ENCODE measurements at places on chromosomes 7 and 10.
A peak's percentile ranks its signal among the peaks of the same experiment; 100 is the strongest.

GRCh38 chr7:25851332-25852210 is 300.4 kb upstream of the NFE2L3 start:
- peaks cover 29% of the 10 kb centered on the region for H3K27me3 ChIP-seq
- DNase-seq, result peak; percentile 57
- no peak overlapping the region for H3K4me3 ChIP-seq
- H3K4me1 ChIP-seq, result no peaks in the 10 kb centered on the region

- no peak overlapping the region for H3K27ac ChIP-seq
- DNase-seq, result no peak
- no peak overlapping the region for H3K4me3 ChIP-seq
These were observed 22.6 kb upstream of the KBTBD2 start for GRCh38 chr7:32914184-32914583.

- no peak overlapping the region for H3K27ac ChIP-seq
- H3K4me1 ChIP-seq, result no peaks in the 10 kb centered on the region
- DNase-seq, result no peak
- peaks cover 2% of the 10 kb centered on the region for H3K27me3 ChIP-seq
- no peak overlapping the region for H3K4me3 ChIP-seq
- H3K36me3 ChIP-seq, result no peaks in the 10 kb centered on the region
These were observed 108.3 kb downstream of the ANK3 start for GRCh38 chr10:60281331-60281730.

DNA sequence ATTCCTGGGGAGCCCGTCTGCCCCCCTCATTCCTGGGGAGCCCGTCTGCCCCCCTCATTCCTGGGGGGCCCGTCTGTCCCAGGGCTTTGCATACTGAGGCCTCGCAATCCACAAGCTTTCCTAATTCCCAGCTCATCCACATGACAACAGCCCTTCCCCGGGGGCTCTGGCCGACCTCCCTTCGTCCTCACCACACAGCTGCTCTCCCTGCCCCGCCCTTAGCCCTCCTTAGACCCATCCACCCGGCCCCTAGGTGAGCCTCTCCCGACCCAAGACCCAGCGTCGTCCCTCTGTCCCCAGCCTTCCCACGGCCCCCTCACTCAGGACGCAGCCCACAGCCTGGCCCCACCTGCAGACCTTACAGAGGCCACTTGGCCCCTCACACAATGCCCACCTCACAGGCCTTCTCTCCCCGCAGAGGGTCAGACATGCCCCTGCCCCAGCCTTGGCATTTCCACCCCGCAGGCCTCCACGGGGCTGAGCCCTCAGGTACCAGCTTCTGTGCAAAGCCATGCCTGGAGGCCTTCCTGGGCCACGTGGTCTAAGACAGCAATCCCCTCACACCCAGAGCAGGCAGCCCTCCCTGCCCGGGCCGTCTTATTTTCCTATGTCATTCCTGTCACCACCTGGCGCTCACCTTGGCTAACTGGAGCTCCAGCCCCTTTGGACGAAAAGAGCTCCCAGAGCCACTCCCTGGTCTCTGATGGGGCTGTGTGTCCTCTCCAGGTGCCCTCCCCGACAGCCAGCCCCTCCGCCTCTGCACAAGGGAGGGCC is 3.5 kb upstream of the FAM20C start:
- H3K27ac ChIP-seq, result no peak overlapping the region
- H3K36me3 ChIP-seq, result no peaks in the 10 kb centered on the region
- no peak overlapping the region for H3K4me3 ChIP-seq
- peaks cover 4% of the 10 kb centered on the region for H3K27me3 ChIP-seq
- no peaks in the 10 kb centered on the region for H3K4me1 ChIP-seq

DNA sequence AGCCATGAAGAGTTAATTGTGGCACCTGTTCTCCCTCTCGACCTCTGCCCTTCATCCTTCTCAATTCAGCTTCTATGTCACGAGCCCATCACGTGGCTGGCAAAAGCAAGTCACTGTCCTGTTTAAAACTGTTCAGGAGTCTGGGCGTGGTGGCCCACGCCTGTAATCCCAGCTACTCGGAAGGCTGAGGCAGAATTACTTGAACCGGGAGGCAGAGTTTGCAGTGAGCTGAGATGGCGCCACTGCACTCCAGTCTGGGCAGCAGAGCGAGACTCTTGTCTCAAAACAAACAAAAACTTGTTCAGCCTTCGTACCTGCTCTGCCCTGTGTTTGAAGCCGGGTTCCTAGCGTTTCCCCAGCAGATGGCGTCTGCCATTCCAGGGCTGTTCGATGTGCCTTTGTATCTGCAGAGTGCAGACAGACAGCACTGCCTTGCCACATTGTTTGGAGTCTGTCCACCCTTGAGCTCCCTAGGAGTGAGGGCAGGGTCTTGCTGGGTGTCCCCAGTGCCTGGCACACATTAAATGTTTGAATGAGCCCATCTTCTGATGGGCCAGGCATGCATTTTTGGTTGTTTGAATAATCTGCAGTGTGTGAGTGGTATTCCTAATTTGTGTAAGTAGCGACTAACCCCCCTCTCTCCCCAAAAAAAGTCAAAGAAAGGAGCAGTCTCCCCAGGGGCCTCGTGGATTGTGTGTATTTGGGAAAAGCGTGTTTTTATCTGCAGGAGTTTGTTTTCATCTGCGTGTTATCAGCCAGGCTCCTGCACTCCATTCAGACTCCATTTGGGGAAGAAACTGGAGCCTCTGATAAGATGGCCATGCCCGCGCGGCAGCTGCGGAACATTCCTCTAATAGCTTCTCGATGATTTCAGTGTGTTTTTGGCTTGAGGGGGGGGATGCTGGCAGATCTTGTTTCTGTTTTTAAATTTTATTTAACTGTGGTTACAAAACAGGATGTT is 61.2 kb downstream of the DNAJB6 start:
- H3K4me1 ChIP-seq, result no peaks in the 10 kb centered on the region
- no peak overlapping the region for H3K27ac ChIP-seq
- DNase-seq, result no peak
- H3K27me3 ChIP-seq, result no peaks in the 10 kb centered on the region
- H3K4me3 ChIP-seq, result no peak overlapping the region
- H3K36me3 ChIP-seq, result peaks cover 84% of the 10 kb centered on the region

DNA sequence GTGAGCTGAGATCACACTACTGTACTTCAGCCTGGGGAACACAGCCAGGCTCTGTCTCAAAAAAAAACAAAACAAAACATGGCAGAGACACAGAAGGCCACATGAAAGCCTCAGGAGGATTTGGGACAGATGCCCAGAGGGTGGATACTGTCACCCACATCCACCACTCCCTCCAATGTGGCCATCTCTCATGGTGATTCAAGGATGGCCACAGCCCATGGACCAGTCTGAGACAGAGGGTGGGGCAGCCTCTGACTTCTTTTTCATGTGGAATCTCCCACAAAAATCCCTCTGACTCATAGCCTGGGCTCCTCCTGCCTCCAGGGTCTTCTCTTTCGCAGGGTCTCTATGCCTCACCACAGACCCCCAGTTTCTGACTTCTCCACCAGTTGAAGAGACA is 59.0 kb upstream of the GTF2I start:
- H3K36me3 ChIP-seq, result peaks cover 16% of the 10 kb centered on the region
- no peak overlapping the region for H3K4me3 ChIP-seq
- DNase-seq, result no peak
- no peak overlapping the region for H3K27ac ChIP-seq
- no peaks in the 10 kb centered on the region for H3K27me3 ChIP-seq

- no peak for DNase-seq
- H3K4me3 ChIP-seq, result no peak overlapping the region
- no peaks in the 10 kb centered on the region for H3K4me1 ChIP-seq
- H3K36me3 ChIP-seq, result no peaks in the 10 kb centered on the region
- no peaks in the 10 kb centered on the region for H3K27me3 ChIP-seq
- no peak overlapping the region for H3K27ac ChIP-seq
These were observed 181.3 kb upstream of the PRPS1L1 start for GRCh38 chr7:18208921-18209320.

DNA sequence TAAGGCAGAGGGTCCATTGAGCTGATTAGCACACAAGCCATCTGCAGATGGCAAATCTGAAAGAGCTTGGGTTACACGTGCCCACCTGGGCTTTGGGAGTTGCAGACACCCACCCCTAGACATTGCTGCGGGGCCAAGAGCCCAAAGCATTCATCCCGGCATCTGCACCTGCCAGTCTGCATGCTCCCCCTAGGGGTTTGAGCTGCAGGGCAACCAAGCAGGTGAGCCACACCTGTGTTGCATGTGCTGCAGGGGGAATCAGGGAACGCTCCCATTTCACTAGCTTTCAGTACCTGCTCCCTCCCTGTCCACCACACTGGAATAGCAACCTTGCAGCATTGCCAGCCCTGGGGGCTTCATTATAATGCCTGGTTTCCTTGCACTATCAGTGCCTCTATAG is 21.1 kb downstream of the C7orf33 start:
- no peaks in the 10 kb centered on the region for H3K36me3 ChIP-seq
- H3K4me3 ChIP-seq, result no peak overlapping the region
- no peaks in the 10 kb centered on the region for H3K4me1 ChIP-seq
- H3K27ac ChIP-seq, result no peak overlapping the region

DNA sequence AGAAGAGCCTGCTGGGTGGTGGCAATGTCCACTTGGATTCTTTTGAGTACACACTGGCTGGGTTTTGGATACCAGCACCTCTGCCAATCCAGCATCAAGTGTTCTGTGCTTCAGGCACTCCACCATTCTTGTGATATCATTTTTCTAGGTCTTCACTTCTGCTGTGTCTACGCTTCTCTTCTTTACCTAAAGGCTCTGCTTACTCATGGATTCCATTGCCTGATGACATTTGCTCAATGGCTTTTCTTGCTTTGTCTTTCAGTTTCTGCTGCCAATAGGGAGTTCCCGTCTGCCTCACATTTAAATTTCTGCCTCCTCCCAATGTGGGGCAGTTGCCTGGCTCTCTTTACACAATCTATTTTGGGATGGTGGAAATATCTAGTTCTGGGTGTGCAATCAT is 12.7 kb upstream of the PAPSS2 start:
- no peak for DNase-seq
- H3K4me3 ChIP-seq, result no peak overlapping the region
- H3K27me3 ChIP-seq, result peaks cover 3% of the 10 kb centered on the region
- H3K36me3 ChIP-seq, result no peaks in the 10 kb centered on the region
- no peaks in the 10 kb centered on the region for H3K4me1 ChIP-seq
- H3K27ac ChIP-seq, result no peak overlapping the region

- no peak for DNase-seq
- no peaks in the 10 kb centered on the region for H3K36me3 ChIP-seq
- H3K4me3 ChIP-seq, result no peak overlapping the region
These were observed 65.2 kb upstream of the EMX2 start for GRCh38 chr10:117477211-117477947.

DNA sequence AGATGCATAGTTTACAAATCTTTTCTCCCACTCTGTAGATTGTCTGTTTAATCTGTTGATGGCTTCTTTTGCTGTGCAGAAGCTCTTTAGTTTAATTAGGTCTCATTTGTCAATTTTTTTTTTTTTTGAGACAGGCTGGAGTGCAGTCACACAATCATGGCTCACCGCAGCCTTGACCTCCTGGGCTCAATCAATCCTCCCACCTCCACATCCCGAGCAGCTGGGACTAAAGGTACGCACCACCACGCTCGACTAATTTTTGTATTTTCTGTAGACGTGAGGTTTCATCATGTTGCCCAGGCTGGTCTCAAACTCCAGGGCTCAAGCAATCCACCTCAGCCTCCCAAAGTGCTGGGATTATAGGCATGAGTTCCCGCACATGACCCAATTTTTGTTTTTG is 1655.8 kb downstream of the REEP3 start:
- no peaks in the 10 kb centered on the region for H3K4me1 ChIP-seq
- no peak for DNase-seq
- no peak overlapping the region for H3K4me3 ChIP-seq
- no peaks in the 10 kb centered on the region for H3K27me3 ChIP-seq
- no peaks in the 10 kb centered on the region for H3K36me3 ChIP-seq

GRCh38 chr10:18087355-18087754 is 52.9 kb upstream of the CACNB2 start:
- no peak overlapping the region for H3K27ac ChIP-seq
- DNase-seq, result no peak
- no peaks in the 10 kb centered on the region for H3K27me3 ChIP-seq
- no peaks in the 10 kb centered on the region for H3K36me3 ChIP-seq

DNA sequence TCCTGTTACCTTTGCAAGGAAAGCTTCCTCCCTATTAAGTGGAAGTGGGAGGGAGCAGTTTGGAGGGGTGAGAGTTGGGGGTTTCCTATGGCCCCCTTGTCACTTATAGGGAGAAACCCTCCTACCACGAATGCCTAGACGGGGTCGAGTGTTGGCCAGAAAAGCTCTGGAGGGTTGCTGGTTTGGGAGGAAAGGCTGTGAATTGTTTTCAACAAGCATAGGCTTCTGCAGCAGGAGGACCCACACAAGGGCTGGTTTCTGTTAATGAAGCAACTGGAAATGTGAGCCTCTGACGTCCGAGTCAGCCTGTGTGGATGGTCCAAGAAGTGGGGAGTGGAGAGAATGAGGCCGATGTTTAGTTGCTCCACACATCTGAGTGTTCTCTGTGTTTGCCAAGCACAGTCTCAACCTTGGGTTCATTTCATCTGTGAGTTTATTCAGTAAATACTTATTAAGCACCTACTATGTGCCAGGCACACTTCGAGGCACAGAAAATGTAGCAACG is 37.3 kb upstream of the LEP start:
- H3K27me3 ChIP-seq, result no peaks in the 10 kb centered on the region
- no peak overlapping the region for H3K27ac ChIP-seq
- no peaks in the 10 kb centered on the region for H3K36me3 ChIP-seq
- no peaks in the 10 kb centered on the region for H3K4me1 ChIP-seq

DNA sequence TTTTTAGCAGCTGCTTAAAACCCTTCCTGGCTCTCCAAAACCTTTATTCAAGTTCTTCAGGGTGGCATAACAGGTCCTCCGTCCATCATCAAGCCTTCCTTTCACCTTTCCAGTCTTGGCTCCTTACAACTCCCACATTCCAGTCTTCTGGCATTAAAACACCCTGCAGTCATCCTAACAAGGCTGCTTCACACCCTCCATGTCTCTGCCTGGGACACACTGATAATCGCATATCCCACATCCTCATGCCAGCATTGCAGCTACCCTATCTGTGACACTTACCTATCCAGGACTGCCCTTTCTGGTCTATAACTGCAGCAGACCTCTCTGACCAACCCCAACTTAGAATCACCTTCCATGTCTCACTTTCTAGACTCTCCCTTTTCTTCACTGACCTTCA is 2.6 kb upstream of the TLL2 start:
- H3K27ac ChIP-seq, result no peak overlapping the region
- peaks cover 16% of the 10 kb centered on the region for H3K36me3 ChIP-seq
- no peak for DNase-seq

DNA sequence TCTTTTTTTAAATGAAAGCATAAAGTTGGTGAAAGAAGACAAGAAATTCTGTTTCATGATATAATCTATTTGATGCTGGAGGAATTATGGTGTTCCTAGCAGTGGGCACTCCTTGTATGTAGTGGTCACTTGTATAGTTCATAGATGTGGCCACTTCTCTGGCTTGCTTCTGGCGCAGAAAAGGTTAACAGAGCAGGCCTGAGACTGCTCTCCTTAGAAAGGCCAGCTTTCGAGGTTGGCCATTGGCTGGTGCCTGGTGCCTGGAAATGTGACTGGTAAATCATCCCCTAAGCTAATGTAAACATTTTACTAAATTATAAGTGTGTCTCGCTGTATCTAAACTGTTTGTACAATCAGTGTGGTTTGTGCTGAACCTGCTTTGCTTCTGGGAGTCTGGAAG is 276.1 kb downstream of the PHTF2 start:
- no peak overlapping the region for H3K27ac ChIP-seq
- peaks cover 9% of the 10 kb centered on the region for H3K27me3 ChIP-seq
- H3K4me1 ChIP-seq, result no peaks in the 10 kb centered on the region
- no peak overlapping the region for H3K4me3 ChIP-seq

GRCh38 chr7:123324283-123324682 is 124.5 kb upstream of the SLC13A1 start:
- no peak overlapping the region for H3K27ac ChIP-seq
- H3K27me3 ChIP-seq, result no peaks in the 10 kb centered on the region
- no peak overlapping the region for H3K4me3 ChIP-seq
- no peaks in the 10 kb centered on the region for H3K4me1 ChIP-seq

- no peaks in the 10 kb centered on the region for H3K27me3 ChIP-seq
- no peaks in the 10 kb centered on the region for H3K36me3 ChIP-seq
- H3K4me1 ChIP-seq, result no peaks in the 10 kb centered on the region
These were observed 17.7 kb upstream of the FAM20C start for GRCh38 chr7:174716-175115.

All from DND-41 (cell line).